ENCODE measurements at places on chromosomes 7 and 10. TPM values are rescaled to one million over a fixed set of nuclear protein-coding genes. Genes with fewer than 3 reads are reported as not detected.
A peak's percentile ranks its signal among the peaks of the same experiment; 100 is the strongest.

- no peak for DNase-seq
Measured at GRCh38 chr10:89755374-89755773, 54.0 kb downstream of the KIF20B start.

GRCh38 chr10:74923556-74923955 is 97.2 kb downstream of the KAT6B start:
- DNase-seq: no peak

GRCh38 chr10:132350946-132351345 is 19.0 kb downstream of the LRRC27 start:
- DNase-seq: no peak

The NACAD gene
- polyA plus RNA-seq: 9.1 TPM

The SLC26A5 gene
- 0.19 TPM for polyA plus RNA-seq

DNA sequence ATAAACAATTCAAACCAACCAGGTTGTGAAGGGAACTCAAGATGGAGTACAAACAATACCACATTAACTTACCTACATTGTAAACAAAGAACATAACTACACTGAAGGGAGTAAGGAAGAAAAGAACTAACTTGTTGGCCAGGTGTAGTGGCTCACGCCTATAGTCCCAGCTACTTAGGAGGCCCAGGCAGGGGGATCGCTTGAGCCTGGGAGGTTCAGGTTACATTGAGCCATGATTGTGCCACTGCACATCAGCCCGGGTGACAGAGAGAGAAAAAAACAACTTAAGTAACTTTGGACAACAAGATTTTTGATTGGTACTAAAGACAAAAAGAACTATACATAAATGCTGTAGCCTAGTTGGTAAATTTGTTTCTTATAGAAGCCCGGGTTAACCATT is 68.8 kb downstream of the TRIL start:
- no peak for DNase-seq

- DNase-seq: no peak
Measured at GRCh38 chr7:33804140-33804660, 101.1 kb upstream of the BMPER start.

DNA sequence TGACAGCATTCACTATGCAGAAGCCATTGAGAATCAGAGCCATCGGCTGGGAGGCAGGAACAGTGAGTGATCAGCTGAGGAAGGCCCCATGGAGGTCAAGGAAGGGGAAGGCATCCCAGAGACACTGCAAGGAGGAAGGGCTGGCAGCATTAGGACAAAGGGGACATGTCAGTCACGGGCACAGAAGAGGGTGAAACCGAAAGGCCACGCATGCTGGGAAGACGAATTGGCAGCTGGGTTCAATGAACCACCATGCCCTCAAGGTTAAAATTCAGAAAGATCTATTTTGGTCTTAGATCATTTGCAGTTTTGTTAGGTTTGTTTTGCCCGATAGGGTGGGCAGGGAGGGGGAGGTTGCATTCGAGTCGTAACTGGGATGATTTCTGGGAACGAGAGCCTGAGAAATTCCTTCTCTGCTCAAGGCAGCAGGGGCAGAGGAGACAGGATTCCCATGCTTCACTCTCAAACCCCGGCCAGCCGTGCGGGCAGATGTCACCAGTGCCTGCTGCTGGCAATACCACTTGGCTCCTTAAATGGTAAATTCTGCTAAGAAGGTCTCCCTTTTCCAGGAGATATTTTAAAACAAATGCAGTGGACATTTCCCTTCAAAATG is 57.7 kb downstream of the ASB13 start:
- DNase-seq: no peak

- DNase-seq: no peak
Measured at GRCh38 chr7:101567230-101567629, 61.9 kb downstream of the MYL10 start.

The NEURL1 gene
- polyA plus RNA-seq: 0.83 TPM

DNA sequence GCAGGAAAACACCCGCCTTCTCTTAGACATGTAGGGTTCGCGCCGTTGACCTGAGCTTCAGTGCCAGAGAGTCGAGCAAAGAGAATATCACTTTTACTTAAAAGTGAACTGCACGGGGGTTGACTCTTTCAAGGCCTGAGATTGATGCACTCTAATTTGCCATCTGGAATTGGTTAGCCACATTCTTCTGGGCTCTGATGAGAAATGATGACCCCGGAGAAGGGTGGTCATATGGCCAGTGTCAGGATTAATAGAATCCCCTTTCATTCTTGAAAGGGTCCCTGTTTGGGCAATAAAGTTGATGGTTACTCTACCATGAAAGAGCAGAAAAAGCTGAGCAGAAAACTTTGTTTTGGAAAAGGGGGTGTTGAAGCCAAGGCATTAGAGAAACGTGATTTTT is 31.2 kb downstream of the GRK5 start:
- no peak for DNase-seq

DNA sequence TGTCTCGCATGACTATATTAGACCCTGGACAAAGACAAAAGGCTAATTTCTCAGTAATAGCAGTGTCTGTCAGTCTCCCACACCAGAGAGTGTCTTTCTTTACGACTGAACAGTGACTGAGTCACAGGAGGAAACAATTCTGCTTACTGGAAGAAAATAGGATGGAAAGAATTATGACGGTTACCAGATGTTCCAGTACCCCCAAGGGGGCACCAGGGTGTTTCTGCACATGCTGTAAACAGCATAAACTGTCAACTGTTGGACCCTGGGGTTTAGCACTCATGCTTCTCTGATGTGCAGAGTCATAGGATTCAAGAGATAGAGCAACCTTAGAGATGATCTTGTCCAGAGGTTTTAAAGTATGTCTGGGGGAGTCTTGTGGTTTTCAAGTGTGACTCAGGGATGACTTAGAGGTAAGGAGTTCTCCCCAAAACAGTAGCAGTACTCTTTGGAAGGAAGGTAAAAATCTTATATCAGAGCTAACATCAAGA is 291.7 kb downstream of the THSD7A start:
- DNase-seq: no peak

DNA sequence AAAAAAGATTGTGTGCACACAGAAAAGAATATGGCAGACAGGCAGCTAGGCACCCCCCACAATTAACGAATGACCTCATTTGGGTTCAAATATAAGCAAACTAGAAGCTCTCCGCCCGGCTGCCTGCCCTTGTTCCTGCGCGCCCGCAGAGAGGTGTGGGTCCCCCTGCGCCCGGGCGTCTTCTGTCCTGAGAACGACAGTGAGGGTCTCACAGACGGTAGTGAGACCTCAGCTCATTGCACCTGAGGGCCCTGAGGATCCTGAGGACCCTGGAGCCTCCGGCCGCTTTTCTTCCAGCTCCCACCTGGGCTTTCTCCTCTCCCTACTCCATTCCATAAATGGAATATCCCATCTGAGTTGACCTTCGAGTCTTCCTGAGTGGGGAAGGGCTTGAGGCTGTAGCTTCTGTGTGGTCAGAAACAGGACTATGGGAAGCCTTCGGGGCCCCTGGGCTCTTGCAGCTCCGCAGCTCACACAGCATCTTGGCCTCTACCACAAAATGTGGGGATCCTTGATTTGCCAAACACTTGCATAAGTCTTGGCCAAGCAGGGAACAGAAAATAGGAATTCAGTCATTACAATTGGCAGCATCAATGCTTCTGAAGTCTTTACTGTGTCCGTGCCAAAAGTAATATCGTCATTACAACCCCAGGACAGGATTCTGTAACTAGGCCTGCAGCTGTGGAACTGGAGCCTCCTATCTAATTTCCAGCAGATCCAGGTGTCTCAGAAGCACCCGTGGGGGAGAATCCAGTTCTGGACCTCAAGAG is 43.8 kb downstream of the JAKMIP3 start:
- no peak for DNase-seq

DNA sequence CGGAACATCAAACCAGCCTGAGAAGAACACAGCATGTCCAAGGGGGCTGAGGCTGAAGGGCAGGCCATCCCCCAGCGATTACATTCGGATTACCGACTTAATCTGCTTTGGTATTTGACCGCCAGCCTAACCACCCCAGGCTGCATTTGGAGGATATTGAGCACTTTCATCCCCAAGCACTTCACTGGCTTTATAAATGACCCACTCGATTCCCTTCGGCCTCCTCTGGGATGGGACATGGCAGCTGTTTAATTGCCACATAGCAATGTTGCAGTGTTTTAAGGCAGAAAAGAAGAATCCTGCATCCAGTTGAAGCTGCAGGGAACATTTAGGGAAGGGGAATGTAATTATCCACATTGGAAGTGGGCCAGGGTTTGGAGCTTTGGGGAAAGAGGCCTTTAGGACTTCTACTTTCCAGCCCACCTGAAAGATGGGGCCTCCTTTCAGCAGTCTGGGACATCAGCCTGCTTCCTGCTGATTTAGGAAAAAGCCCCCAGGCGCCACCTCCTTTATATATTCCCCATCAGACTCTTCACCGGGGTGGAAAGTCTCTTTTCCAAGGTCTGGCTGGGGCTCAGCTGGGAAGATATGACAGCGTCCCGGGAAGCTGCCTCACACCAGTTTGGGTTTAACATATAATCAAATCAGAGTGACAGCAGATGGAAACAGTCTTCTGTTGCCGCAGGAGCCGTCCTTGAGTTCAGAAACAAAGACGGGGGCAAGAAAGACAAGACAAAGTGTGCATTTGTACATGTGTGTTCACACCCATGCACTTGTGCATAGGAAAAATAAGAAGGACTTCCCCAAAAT is 9.2 kb downstream of the DPCD start:
- DNase-seq: no peak

GRCh38 chr7:1236132-1236661 is 3.5 kb downstream of the UNCX start:
- no peak for DNase-seq

- DNase-seq: no peak
Measured at GRCh38 chr7:9822458-9823290, 1151.0 kb upstream of the PHF14 start.

The SLC39A12 gene
- not detected for polyA plus RNA-seq

The GNAI1 gene
- 151 TPM for polyA plus RNA-seq

DNA sequence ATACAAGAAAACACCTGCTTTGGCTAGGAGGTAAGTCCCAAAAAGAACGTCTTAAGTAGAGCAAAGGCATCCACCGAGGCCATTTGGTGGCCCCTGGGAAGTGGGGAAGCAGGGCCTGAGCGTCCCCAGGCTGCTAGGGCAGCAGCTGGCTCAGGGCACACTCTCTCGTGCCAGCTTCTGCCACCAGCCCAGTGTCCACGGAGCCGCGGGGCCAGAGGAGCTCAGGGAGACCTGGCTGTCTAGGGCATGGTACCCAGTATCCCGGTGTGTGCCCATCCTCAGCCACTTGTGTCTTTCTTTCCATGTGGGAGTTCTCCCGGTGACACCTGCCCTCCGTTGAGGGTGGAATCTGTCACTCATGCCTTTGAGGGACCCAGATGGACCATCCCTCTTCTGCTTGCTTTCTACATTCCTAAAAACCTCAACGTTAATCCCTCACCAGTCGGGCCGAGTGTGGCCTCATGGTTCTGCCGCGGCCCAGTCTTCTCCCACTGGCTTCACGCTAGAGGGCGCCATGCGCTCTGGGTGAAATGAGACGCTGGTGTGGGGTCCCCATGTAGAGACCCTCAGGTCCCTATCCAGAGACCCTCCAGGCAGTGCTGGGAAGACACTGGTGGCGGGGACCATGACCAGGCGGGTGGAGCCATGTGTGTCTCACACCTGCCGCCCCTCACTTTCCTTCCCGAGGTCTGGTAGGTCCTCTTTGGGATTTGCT is 9.5 kb upstream of the AP5Z1 start:
- no peak for DNase-seq

DNA sequence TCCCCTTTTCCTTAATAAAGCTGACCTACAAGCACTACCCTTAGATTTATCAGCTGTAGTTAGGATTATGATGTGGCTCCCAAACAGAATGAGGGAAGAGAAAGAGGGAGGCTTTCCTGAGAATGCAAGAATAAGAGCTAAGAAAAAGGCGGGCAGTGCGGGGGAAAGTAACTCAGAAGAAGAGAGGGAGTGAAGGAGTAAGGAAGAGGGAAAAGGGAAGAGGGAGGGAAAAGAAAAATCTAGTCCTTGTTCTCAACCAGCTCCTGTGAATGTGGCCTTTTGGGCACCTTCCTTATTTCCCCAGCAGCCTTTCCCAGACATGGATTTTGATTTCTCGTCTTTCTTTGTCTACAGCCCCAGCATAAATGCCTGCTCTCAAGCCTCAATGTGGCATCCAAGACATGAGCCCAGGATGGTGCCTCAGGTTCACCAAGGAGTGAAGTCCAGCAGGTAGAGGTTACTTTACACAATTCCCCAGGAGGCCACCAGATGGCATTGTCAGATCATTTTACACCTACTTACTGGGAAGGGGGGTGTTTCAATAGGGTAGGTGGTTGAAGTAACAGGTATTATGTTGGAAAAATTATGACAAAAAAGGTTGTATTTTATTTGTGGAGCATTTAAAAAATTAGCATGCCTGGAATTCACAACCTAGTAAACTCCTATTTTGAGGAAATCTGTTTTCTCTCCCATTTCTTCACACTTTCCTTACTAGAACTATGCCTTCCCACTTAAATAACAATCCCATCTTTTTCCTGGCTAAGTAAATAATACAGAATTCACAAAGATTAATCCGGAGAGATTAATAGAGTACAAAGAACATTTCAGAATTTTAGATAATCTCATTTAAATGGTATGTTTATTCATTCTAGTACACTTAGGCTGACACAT is 106.5 kb downstream of the HTR7 start:
- peak; percentile 11 for DNase-seq

DNA sequence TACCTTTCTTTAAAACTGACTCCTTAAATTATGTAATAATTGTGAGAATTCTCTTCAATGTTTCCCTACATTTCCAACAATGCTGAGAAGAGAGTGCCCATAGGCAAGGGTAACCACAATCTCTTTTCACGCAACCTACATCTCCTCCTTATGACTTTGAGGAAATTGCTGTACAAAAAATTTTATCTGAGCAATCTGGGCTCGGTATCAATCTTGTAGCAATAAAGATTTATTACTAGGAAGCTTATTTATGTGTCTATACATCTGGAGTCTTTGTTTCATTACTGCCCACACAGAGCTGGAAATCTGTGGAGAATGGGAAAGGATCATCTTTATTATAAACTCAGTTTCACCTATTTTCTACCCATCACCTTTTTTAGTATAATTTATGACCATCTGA is 913.8 kb upstream of the SORCS1 start:
- DNase-seq: no peak

DNA sequence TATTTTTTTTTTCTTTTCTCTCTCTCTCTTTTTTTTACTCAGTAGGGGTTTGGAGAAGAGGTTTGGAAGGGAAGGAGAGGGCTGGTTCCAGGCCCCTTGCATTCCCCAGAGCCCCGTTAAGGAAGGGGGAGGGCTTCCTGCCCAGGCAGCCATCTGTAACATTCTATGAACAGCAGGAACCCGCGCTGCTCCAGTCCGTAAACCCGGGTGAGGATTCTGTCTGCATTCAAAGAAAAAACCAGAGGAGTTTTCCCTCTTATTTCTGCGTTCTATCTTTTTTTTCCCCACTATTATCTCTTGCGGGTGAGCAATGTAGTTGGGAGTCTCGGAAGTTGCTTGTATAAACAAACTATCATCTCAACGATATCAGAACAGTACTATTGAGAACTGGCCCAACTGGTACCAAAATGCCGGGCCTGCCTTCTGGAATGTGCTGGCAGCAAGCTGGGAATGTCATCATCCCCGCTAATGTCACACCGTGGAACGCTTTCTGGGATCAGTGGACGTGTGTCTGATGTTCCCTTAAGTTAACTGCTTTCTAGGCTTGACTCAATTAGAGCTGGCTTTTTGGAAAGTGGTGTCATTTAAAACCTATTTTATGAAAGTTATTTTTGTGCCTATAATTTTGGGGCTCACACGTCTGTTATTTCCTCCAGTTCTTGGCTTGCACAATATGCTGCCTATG is 153.1 kb upstream of the MEOX2 start:
- peak; percentile 41 for DNase-seq
